ENCODE measurements at places on chromosomes 2 and 18.

DNA sequence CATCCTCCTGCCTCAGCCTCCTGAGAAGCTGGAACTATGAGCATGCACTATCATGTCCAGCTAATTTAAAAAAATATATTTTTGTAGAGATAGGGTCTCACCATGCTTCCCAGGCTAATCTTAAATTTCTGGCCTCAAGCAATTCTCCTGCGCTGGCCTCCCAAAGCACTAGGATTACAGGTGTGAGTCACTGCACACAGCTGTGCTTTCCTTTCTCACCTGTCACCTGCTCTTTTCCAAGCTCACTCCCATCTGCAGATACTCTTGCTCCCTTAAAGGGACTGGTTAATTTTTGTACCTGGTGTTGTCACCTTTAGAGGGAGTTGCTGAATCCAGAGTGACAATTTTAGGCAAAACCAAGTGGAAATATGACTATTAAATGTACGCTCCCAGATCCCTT is 178.2 kb downstream of the LOXHD1 start:
- DNase-seq = no peak

DNA sequence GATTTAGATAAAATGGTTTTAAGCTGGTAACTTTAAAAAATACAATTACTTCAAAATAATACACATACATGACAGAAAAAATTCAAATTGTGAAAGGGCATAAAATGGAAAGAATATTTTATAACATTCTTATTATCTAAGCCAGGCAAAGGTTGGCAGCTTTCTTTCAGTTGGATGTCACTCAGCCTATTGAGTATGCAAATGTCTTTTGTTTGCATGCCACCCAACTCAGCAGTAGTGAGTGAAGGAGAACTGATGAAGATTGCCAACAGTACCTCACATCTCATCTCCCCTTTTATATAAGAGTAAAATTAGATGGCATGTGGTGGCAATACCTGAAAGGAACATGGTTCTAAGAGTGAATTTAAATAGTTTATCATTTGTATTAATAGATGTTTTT is 24.8 kb downstream of the BMPR2 start:
- no peak for DNase-seq

DNA sequence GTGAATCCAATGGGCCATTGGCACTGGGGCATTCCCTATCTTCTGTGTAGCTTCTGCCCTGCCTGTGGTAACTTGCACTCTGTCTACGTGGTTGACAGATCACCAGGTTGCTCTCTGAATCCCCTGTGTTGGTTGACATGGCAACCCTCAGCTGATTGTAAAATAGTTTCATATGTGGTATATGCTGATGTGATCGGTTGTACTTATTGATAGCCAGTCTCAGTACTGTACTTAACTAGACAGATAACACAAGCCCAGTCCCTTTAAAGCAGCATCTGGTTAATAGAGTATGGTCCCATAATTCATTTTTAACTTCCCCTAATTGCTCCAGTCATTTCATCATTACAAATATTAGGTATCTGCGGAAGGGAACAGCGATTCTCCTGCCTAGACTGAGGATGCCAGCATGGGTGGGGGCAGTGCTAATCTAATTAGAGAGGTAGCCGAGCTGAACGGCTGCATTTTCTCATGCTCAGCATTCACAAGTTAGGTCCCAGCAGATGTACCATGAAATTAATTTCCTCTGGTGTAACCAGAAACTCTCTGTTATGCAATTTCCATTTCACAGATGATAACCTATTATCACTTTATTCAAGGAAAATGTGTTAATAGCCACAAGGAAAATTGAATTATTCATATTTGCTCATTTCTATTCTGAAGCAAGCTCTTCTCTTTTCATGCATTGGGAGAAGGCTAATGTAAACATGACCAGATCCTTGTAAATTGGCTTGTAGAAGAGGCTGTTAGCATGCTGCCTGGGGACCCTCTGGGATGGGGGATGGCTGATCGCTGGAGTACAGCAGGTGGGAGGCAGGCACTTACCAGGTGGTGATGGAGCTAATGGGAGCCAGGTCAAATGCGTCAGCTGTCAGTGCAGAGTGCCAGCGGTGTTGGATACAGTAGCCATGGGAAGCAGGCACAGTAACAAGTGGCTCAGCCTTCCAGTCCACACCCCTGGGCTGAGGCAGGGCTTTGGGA is 608.3 kb downstream of the GALR1 start:
- DNase-seq = no peak

DNA sequence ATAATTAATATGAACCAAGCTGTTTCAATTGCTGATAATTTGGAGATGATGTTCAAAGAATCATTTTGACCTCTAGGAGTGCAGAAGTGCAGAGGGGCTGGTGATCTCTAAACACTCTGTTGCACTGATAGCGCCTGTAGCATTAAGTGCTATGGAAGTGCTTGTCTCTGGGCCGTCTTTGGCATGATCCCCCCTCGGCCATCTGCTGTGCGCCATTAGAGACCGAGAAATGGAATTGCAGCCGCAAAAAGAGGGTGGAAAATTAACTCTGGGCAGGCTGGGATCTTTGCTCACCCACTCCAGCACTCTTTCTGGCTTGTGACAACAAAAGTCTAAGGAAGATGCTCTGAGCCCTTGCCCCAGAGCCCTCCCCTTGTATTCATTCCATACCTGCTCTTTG is 23.4 kb downstream of the AKAIN1 start:
- DNase-seq = no peak

- DNase-seq = no peak
Measured at GRCh38 chr2:218317303-218317630, 25.0 kb upstream of the TMBIM1 start.

DNA sequence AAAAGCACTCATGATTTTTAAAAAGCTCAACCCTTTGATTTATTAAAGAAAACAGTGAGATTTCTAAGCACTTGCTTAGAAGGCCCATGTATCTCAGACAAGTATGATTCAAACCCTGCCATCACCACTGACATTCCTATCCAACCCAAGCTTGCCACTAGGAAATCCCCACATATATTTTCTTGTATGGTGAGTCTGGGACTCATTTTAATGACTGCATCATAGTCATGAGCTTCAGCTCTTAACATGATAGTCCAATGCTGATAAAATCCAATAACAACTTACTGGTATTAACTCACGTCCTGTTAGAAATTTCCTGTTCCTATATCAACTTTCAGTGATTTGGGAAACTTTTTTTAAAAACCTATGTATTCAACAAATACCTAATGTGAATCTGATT is 39.4 kb upstream of the NCKAP5 start:
- no peak for DNase-seq

- no peak for DNase-seq
Measured at GRCh38 chr18:79947054-79947755, 4.2 kb downstream of the SLC66A2 start.

DNA sequence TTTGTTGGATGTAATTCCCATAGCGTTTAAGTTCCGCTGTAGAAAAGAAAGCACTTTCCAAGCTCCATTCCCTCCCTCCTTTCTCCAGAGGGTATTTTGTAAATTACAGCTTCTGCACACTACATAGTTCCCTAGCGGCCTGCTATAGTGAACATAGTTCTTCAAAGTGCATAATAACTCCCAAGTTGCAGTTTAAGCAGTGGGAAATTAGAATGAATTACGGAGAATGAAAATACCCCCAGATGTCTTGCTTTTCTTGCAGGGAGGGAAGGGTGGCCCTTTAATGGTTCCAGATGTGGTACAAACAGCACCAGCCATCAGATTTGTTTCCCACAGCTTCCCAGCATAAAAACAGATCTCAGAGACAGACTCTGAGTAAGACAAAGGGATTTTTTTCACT is 893.9 kb downstream of the SUCLG1 start:
- DNase-seq = no peak

GRCh38 chr2:85594715-85595300 is 737 bp upstream of the RNF181 start:
- no peak for DNase-seq

GRCh38 chr2:53778536-53779162 is 8.1 kb downstream of the ASB3 start:
- no peak for DNase-seq

DNA sequence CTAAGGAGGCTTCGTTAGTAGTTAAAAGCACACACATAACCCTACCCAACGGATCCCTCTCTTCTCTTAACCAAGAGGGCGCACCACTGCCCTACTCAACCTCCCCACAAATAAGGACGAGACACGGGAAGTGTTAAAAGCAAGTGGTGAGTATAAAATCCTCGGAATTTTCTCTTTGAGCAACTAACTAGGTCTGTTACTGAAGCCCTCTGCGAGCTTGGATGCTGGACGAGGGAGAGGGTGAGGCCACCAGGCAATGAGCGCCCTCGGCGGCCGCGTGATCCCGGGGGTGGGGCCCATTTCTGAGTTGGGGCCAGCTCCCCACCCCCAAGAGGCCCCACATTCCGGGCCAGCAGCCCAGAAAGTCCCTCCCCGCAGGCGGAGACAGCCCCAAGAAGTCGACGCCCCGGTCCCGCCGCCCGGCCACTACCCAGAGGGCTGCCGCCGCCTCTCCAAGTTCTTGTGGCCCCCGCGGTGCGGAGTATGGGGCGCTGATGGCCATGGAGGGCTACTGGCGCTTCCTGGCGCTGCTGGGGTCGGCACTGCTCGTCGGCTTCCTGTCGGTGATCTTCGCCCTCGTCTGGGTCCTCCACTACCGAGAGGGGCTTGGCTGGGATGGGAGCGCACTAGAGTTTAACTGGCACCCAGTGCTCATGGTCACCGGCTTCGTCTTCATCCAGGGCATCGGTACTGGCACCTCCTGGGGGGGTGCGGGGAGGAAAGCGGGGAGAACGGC is at the start of gene CYBRD1:
Gene CYBRD1 (plus strand): TSS at position 423 of the 736 bp plus-strand sequence. CDS start 72 bp downstream, at position 495.
- DNase-seq = peak; percentile 26

All from activated CD4-positive, alpha-beta T cell treated with anti-CD3 and anti-CD28 coated beads, Interleukin-2, amount 50 U/mL, for 16 hours (primary cell).